Activated naive CD4-positive, alpha-beta T cell treated with anti-CD3 and anti-CD28 coated beads, Interleukin-2, amount 10 ng/mL, durations not matched to agents 7 days and 5 days (primary cell): ENCODE measurements at places on chromosomes 7 and 10.

GRCh38 chr10:44968500-44969400, 9.1 kb downstream of the RASSF4 start:
- DNase-seq = peak; percentile 43

DNA sequence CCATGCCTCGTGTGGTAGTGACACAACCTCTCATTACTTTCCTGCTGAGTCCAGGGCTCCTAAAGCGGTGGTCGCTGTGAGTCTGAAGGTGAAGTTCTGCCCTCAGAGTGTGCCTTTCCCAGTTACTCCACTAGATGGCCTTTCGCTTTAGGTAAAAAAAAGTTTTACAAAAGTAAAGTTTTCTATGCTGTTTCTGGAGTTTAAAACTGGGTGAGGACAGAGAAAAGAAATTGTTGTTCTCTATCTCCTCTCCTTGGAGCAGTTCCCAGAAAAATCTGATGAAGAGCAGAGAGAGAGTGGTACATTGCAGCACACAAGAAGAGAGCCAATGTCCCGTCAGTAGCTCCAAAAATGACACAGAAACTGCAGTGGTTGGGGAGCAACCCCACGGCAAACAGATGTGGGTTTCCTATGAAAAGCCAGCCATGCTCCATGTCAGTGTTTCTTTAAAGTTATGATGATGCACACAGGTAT, 257.1 kb downstream of the GLI3 start:
- no peak for DNase-seq

DNA sequence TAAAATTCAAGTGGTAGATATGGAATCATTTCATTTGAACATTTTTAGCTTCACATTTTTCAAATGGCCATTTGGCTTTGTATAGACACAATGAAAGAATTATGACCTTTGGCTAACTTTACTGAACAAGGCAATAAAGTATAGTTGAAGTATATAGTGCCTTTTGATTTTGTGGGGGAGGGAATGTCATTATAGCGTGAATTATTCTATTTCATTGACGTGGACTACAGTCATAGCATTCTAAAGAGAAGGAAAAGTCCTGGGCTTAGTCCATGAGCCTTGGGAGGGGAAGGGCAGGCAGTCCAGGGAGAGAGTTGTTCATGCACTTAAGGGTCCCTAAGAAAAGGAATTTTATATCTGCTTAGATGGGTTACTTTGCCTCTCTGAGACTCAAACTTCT, 181.4 kb upstream of the GPR26 start:
- no peak for DNase-seq

GRCh38 chr7:64834989-64835388, 40.8 kb downstream of the ZNF138 start:
- DNase-seq = no peak

GRCh38 chr10:44922021-44922420, 10.9 kb downstream of the TMEM72 start:
- no peak for DNase-seq

DNA sequence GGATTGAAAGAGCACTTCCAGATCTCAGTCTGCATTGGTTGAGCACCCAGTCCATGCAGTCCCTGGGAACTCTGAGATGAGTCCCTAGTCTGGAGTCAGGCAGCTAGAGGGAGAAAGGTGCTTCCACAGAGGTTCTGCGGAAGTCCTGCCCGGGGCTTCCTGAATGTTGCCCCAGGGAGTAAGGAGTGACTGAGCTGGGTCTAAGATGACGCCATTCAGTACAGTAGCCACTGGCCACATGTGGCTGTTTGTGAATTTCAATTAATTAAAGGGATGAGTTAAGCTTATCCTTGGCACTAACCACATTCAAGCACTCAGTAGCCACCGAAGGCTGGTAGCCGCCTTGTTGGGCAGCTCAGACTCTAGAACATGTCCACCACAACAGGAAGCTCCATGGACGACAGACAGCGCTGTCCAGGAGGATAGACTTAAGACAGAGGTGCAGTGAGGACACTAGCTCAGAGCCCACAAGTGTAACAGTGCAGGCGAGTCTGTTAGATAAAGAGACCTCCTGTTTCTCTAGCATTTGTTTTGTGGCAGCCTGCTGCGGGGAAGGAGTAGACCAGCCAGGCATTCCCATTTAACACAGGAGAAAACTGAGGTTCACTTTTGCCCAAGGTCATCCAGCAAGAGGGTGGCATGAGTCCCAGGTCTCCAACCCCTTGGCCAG, 101.6 kb upstream of the PPIF start:
- no peak for DNase-seq

GRCh38 chr10:117007080-117007479, 2.1 kb upstream of the SHTN1 start:
- DNase-seq = no peak

- no peak for DNase-seq
These were observed 180.8 kb upstream of the CDK1 start for GRCh38 chr10:60597513-60597912.

GRCh38 chr7:120856621-120857352, 1.2 kb downstream of the TSPAN12 start:
- peak; percentile 27 for DNase-seq

DNA sequence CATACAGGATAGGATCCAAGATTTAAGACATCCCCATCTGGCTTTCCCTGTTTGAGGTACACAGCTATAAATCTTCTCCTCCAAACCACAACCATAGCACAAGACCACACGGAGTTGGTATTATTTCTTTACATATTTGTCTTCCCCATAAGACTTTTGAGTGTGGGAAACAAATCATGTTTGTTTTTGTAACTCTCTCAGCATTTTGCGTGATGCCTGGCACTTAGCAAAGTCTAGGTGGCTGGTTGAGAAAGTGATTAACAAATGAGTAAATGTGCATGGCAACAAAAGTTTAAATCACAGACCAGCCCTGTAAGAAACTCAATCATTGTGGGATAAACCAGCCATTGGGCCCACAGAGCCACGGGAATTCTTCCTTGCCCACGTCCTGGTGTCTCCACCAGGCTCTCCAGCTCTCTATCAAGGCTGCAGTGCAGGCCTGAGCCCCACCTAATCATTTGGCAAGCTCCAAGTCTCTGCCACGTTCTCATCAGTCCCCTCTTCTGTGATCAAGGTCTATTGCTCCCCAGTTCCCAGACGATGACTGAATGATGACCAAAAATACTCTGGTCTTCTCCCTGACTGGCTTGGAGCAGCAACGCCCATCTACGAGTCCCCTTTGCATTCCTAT, 317.8 kb downstream of the TNS3 start:
- no peak for DNase-seq

DNA sequence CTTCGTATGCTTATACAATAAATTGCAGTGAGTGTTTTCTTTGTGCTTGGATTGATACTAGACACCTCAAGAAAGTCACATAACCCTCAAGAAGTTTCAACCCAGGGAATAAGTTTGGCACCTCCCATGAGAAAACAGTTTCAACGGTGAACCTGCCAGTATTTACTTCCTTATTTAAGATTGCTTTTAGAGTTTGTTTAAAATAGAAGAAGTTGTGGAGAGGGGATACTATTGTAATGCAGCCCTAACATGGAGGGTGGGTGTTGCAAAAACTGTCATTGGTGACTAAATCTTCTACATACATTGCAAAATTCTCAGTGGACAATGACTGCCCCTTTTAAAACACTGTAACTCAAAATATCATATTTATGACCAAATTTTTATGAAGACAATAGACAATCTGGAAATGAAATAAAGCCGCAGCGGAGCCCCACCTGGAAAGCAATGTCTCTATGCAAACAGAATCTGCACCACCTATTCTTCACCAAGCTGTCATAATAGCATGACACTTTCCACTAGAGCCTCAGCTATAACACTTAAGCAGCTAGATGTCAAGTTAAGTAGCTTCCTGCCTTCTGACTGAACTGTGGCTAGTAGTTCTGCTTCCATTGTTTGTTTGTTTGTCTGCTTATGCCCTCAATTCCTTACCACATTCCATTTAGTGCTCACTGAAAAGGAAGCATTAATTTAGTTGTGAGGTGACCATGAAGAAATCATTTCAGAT, 98.2 kb downstream of the MDFIC start:
- DNase-seq = no peak

- DNase-seq = peak; percentile 63
These were observed 153.7 kb downstream of the DNAJB6 start for GRCh38 chr7:157490465-157490912.

DNA sequence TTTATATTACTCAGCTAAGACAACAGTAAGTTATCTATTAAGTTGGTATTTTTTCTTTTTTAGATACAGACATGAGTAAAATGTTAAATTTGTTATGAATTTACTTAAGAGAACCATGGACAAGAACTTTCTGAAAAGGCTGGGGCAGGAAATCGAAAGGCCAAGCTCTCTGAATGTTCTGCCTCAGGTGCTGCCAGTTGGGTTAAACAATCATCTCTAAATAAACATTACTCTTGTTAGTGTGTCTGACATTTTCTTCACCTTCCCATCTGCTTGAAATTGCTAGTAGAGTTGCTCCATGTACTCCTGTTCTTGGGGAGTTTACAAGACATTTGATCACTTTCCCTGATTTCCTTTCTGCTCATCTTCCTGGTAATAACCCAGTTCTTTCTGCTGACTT, 87.5 kb downstream of the ANKRD7 start:
- no peak for DNase-seq

- DNase-seq = no peak
These were observed 53.2 kb downstream of the STK17A start for GRCh38 chr7:43636093-43636492.

DNA sequence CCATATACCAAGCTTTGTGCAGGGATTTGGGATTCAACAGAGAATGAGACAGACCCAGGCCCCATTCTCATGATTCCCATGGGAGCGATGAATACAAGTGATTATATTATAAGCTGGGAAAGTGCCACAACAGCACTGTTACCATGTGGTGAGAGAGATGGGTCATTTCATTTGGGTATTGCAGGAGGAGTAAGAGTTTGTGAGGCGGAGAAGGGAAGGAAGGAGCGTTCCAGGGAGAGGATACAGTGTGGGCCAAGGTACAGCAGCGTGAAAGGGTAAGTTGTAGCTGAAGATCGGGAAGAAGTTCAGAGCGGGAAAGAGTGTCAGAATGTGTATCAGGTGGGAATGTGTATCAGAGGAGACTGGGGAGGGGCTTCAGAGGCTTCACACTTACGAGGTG, 38.5 kb downstream of the GOLGA7B start:
- no peak for DNase-seq

GRCh38 chr10:14692344-14693076, 82.2 kb downstream of the FAM107B start:
- DNase-seq = no peak

DNA sequence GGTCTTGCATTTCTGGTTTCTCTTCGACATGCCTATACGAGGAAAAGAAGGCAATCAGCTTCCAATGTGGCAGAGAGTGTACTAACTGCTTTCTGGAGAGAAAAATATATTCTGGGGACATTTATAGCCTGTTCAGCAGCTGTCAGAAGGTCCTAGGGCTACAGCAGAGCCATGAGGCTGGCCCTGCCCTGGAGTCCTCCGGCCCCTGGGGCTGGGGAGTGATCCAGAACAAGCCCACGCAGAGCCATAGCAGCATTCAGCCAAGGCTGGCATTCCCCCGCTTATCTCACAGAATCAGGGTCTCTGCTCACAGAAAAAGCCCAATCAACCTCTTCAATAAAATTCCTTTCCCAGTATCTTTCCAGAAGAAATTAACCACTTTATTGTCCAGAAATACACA, 48.9 kb downstream of the FZD1 start:
- no peak for DNase-seq

DNA sequence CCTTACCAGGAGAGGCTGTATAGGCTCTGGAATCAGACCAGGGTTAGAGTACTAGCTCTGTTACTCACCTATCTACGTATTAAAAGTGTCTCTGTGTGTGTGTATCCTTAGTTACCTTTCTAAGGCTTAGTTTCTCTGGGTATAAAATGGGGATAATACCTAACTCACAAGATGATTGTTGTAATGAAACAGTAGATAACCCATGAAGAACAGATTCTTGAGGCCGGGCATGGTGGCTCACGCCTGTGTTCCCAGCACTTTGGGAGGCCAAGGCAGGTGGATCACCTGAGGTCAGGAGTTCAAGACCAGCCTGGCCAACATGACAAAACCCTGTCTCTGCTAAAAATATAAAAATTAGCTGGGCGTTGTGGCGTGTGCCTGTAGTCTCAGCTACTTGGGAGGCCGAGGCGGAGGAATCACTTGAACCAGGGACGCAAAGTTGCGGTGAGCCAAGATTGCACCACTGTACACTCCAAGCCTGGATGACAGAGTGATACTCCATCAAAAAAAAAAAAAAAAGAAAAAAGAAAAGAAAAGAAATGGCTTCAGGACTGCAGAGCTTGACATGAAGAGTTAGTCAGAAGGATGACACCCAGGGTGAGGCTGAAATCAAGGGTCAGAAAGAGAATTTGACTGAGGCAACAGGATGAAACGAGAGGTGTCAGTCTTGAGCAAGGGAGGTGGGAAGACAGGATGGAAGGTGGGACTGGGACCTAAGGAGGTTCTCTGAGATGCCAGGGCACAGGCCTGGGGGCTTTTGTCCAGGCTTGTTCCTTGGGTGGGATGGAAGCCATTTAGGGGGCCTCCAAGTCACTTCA, 33.4 kb downstream of the PRKAR2B start:
- DNase-seq = no peak

- peak; percentile 64 for DNase-seq
These were observed at the start of gene IFIT1 for GRCh38 chr10:89391907-89392756. Gene IFIT1 (plus strand): TSS chr10:89392623. CDS start chr10:89392713, 90 bp downstream.

DNA sequence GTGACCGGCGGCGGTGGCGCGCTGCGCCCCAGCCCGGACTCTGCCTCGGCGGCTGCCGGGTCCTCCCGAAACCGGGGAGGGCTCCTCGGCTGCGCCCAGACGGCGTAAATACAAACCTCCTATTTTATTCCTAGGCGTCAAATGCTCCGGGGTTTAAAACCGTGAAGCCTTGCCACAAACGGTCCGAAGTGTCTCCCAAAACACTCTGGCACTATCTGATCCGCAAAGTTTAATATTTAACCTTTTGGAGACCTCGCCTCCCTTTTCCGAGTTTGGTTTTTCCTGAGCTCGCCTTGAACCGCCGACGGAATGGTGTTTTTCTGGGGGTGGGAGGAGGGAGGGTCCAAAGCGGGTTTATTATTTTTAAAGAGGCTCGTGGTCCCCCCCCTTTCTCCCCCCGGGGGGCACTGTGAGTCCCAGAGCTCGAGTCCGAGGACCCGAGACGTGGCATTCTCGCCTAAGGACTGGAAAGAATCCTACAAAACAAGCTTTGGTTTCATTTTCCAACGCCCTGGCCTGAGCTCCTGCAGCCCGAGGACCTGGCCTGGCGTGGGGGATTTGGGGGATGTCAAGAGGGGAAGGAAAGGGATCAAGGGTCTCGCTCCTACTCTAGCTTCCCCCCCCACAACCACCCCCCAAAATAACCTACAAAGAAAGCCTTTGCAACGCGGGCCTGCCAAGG, 1.8 kb downstream of the TNRC18 start:
- no peak for DNase-seq

- DNase-seq = no peak
These were observed 38.4 kb upstream of the CDH23 start for GRCh38 chr10:71358277-71358676.

- DNase-seq = no peak
These were observed 11.6 kb upstream of the BAZ1B start for GRCh38 chr7:73533742-73534141.

GRCh38 chr7:29920491-29920890, 69.1 kb downstream of the SCRN1 start:
- no peak for DNase-seq

- no peak for DNase-seq
These were observed 110.2 kb upstream of the LRGUK start for GRCh38 chr7:134016942-134017303.

- DNase-seq = no peak
These were observed 1.3 kb downstream of the PTN start for GRCh38 chr7:137342265-137342664.
